ENCODE measurements at places on chromosomes 2 and 18.

GRCh38 chr2:9420495-9420894, 2.8 kb downstream of the ITGB1BP1 start:
- no peak for DNase-seq

GRCh38 chr2:210309548-210310233, 5.3 kb downstream of the MYL1 start:
- DNase-seq = no peak

DNA sequence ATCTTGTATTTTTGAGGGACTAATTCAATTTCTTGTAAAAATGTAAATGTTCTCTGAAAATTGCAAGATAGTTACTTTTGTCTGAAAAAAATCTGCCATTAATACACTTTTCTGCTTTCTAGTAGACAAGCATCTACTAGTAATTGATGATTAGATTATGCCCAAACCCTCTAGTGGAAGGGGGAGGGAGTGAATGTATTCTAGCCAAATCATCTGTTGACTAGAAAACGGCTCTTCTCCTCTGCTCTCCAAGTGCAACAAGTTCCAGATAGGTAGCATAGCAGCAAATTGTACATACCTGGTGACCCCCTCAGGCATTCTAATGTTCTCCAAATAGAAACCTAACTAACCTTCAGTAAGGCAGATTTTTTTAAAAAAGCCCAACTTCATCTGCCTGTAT, 58.6 kb downstream of the RELCH start:
- DNase-seq = no peak

DNA sequence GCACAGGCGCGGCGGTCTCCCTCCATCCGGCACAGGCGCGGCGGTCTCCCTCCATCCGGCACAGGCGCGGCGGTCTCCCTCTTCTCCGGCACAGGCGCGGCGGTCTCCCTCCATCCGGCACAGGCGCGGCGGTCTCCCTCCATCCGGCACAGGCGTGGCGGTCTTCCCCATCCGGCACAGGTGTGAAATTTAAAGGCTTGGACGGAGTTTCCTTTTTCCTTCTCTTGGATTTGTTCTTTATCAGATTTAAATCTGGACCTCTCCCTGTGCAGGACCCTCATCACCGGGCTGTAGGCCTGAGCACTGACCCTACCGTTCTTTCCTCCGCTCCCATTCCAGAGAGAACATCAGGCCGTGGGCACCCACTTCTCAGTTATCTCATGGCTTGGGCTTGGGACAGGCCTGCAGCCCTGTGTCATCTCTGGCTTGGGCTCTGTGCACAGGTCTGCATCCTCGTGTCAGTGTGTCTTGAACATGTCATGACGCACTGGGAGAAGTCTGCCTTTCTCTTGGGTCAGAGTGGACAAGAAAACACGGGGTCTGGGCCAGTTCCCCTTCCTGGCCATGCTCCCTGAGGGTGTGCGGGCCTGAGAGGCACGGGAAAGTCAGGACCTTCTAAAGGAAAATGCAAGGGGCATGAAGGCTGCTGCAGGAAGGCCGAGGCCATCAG, 53.9 kb upstream of the PXDN start:
- no peak for DNase-seq

DNA sequence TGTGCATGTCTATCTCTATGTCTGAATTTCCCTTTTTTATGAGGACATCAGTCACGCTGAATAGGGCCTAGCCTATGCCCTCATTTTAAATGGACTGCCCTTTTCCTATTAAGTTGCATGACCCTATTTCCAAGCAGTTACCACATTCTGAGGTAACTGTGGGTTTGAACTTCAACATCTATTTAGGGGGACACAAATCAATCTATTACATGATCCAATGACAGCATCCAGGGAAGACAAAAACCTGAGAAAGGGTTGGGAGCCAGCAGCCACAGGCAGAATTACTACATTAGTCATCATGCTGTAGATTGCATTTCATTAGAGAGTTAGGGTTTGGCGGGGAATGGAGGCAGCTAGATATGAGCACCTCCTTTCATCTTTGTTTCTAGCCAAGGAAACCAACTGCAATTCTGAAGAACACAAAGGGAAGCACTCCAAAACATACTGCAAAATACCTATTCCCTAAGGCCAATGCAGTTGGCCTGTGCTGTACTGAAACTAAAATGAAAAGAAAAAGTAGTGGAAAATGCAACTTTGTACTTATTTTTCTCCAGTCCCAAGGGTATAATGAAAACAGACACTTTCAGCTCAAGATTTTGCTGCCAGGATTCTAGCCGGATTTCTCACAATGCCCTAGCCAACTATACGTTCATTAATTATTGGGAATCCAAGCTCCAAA, 40.4 kb upstream of the C1D start:
- DNase-seq = no peak

DNA sequence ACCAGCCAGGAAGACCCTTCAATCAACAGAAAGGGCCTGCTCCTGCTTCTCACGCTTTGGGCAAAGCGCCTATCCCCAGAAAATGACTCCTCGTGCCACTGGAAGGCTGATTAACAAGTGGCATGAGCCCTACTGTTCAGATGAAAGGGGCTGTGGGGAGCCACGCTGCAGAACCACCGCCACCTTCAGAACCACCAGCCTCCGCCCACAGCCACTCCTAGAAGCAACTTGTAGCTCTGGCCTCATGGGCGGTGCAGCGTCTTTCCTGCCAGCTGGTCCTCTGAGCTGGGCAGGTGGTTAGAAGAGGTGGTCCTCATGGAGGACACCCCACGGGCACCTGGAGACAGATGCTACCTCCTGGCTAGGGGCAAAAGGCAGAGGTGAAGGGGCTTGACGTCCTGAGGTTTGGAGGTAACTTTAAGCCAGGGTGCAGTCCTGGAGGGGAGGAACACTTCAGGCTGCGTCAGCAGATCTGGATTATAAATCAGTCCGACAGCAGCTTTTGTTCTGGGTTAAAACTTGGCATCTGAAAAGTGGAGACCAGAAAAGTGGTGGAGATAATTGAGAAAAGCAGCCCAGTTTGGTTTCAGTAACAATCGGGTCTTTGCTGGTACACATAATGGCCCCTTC, 861 bp upstream of the SEMA4C start:
- no peak for DNase-seq
